ENCODE measurements at places on chromosomes 3 and 15. TPM values are rescaled to one million over a fixed set of nuclear protein-coding genes. Genes with fewer than 3 reads are reported as not detected.
A peak's percentile ranks its signal among the peaks of the same experiment; 100 is the strongest.

GRCh38 chr15:59591356-59591755 is 20.2 kb upstream of the GCNT3 start:
- DNase-seq = no peak

COL7A1 gene
- under 0.01 TPM for total RNA-seq

DNA sequence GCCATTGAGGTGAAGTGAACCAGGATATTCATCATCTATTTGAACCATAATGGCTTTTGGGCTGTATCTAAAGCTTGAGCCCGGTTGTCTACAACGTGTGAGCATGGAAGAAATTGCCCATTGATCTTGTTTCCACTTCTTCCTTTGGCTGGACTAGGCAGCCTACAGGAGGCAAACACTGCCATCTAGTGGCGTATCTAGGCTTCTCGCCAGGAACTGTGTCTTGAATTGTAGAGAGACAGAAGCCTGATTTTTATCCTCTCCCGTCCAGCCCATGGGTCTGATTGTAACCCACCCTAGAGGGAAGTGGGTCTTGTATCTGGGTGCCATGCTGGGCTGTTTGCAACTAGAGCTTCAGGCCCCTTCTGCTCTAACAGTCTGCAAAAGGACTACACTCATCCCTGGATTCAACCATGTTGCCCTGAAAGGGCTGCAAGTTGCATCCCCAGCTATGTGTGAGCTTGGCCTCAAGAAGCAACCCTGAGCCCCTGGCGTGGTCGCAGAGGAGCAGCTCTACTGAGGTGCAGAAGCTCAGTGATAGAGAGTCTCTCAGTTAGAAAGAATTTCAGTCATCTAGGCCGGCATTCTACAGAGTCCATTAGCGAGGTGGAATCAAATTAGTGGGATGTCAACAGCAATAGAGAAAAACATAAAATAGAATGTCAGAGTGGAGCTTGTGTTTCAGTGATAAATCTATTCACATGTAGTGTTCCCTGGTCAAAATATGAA is 170.2 kb upstream of the UMPS start:
- peak; percentile 87 for DNase-seq

DNA sequence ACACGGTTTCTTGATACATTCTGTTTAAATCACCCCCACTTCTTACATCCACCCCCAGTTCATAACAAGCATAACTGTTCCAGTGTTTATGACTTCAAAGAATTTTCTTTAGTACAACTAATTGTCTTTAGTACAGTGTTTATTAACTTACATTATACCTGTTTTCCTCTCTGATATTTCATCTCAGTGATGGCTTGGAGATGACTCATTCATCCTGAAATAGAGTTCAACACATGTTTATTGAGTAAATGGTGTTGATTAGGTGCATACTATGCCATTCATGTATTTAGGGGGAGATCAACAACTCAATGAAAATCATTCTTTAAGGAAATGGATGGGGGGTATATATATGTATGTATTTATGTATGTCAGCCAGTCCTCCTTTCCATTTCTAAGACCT is 21.7 kb upstream of the UTS2B start:
- DNase-seq = peak; percentile 23

DNA sequence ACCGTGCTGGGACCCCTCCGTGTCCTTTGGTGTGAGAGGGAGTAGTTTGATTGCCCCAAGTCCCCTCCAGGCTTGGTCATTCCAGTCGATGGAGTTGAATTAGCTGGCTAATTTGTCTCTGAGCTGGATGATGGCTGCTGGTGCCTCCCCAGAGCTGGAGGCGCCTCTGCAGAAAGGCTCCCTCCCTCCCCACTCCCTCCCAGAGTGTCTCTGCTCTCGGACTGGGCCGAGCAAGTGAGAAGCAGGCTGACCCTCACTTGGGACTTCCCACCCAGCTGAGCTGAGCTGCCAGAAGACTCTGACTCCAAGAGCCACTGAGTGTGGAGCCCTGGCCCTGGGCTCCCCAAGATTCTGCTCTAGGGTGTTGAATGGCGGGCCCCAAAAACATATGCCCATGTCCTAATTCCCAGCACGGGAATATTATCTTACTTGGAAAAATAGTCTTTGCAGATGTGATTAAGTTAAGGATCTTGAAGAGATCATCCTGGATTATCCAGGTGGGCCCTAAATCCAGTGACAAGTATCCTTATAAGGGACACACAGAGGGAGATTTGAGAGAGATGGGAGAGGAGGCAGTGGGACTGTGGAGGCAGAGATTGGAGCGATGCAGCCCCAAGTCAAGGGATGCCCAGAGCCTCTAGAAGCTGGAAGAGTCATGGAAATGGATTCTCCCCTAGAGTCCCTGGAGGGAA is 60.7 kb upstream of the TLE3 start:
- DNase-seq = no peak

GABRR3 gene
- not detected for total RNA-seq

ROPN1B gene
- total RNA-seq = not detected

DNA sequence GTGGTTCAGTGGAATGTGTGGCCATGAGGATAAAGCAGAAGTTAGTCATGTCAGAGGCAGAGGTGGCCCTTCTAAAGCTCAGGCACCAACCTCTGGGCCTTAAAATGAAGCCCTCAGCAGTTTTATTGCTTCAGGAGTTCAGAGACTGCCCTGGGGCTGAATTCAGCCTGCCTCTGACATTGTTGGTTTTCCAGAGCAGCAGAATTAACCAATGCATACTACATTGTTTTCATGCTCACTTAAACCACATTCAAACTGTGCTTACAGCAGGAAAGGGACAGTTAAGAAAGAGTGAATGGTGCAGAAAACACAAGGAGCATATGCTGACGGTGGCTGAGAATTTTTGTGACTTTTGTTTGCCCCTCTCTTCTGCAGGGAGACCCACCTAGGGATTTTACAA is 320.2 kb downstream of the CHST2 start:
- no peak for DNase-seq

DNA sequence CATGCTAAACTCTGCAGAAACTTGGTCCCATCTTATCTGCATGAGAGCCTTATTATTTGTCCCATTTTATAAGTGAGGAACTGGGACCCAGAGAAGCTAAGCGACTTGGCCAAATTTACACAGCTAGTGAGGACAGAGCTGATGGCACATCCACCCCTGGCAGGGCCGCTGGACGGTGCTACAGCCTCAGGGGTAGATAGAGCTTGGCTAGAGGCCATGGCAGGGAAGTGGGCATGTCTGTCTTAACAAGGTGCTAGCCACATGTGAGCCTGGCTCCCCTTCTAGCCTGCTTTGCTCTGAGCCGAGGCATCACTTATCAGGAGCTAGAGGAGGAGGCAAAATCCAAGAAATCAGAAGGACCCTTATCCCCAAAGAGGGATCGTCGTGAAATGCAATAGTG is 36.7 kb upstream of the SYNM start:
- no peak for DNase-seq

GRCh38 chr3:194218646-194219453 is 82.9 kb downstream of the HES1 start:
- no peak for DNase-seq

DNA sequence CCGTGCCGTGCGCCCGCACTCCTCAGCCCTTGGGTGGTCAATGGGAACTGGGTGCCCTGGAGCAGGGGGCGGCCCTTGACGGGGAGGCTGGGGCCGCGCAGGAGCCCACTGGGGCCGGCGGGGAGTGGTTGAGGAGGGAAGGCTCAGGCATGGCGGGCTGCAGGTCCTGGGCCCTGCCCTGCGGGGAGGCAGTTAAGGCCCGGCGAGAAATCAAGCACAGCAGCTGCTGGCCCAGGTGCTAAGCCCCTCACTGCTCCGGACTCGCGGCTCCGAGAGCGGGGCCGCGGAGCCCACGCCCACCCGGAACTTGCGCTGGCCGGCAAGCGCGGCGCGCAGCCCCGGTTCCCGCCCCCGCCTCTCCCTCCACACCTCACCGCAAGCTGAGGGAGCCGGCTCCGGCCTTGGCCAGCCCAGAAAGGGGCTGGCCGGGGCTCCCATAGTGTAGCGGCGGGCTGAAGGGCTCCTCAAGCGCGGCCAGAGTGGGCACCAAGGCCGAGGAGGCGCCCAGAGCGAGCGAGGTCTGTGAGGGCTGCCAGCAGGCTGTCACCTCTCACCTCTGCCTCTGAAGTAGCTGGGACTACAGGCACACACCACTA is 7.8 kb downstream of the GP9 start:
- DNase-seq = peak; percentile 30

DNA sequence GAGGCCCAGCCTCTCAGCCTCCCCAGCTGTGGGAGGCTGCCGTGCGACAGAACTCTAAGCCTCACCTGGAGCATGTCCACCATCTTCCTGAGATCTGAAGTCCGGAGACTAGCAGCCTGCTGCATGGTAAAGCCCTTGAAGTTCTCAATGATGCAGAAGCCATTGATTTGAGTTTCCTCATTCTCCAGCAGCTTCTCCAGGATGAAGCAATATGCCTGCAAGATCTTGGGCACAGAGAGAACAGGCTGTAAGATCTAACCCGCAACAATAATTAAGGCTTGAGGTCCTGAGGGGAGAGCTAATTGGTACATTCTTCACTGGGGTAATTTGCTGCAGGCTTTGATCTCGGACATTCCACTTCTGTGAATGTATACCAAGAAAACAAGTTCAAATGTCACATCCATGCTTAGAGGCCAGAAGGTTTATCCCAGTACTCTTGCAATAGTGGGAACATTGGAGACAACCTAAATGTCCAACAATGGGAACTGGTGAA is 9.7 kb downstream of the RLBP1 start:
- no peak for DNase-seq

GOLGA8Q gene
- 0.22 TPM for total RNA-seq

CLDN11 gene
- total RNA-seq = 27.6 TPM

DNA sequence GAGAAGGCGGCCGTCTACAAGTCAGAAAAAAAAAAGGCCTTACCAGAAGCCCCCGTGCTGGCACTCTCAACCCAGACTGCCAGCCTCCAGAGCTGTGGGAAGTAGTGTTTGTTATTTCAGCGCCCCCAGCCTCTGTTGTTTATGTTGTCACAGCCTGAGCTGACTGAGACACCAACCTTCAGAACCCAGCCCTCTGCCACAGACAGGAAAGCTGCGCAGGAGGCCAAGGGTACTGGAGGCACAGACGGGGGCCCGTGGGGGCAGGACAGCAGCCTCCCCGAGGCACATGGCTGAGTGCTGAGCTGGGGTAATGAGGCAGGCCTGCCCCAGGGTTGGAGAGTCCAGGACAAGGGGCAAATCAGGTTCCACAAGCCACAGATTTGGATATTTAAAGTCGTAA is 33.7 kb downstream of the HCN4 start:
- no peak for DNase-seq

- no peak for DNase-seq
Observed at GRCh38 chr3:170585937-170586310, at the start of gene SLC7A14. TSS of gene SLC7A14 (minus strand) at chr3:170586075. CDS start at chr3:170526936, 59,139 bp downstream.

DNA sequence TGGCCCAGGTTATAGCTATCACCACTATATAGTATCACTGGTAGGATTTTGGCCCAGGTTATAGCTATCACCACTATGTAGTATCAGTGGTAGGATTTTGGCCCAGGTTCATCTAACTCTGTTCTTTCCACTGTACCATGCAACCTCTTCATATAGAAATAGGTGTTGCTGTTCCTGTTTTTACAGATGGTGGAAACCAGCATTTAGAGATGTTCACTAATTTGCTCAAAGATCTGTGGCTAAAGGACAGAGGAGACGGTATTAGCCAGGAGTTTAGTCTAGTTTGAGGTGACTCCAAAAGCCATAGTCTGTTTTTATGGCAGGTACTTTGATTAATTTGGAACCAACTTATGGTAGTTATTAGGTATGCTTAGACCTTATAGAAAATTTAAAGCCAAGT is 3.1 kb downstream of the LRCH3 start:
- DNase-seq = no peak

DNA sequence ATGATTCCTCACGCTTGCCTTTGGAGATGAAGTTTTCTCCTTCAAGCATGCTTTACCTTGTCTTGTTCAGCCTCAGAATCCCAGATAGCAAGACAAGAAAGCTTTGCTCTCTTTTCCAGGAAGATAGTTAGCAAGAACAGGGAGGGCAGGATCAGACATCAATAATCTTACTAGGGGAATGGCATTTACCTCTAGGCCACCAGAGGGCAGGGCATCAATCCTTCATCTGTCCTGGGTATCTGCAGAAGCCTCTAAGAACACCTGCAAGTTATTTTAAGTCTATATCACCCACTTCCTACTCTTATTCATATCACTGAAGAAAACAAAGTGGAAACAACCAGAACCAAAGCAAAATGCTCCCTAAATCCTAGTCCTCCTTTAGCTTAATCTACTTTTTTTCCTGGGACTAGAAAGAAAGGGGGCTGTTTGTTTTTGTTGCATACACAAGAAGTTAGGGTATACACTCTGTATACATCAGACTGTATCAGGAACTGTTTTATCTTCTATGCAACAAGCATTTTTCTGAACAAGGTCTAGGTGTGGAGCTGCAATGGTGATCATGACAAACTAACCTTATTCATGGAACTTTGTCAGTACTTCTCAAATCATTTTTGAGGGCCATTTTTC is 862.5 kb downstream of the CADM2 start:
- peak; percentile 1 for DNase-seq

CCR9 gene
- total RNA-seq = not detected

SLC28A2 gene
- total RNA-seq = not detected

DNA sequence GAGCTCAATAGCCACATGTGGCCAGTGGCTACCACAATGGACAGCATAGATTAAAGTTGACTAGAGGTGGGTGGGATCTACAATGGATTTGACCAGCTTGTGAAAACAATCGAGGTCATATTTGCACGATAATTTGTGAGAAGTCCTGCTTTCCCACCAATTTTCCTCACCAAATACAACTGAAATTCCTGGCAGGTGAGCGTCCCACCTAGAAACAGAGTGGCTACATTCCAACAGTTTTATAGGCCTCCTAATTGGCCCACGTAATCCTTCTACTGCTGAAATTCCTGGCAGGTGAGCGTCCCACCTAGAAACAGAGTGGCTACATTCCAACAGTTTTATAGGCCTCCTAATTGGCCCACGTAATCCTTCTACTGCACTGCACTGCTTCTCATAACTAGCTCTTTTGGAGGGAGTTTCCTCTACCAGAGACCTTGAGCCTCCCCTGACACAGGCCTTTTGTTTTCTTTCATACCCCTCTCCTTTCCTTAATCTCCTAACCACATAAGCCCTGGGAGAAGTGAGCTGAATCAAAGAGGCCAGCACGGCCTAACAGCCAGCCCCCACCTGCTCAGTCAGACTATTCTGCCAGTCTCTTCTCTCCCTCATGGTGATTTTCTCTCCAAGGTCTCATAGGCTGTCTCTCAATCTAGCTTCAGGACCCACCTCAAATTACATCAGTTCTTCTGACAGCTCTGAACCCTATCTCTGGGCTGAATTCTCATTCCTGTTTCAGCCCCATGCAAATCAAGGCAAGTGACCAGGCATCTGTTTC is 80.2 kb downstream of the BFSP2 start:
- DNase-seq = no peak

GRCh38 chr3:182323126-182323700 is 470.1 kb upstream of the ATP11B start:
- no peak for DNase-seq

Measured in lung microvascular endothelial cell (primary cell).